ENCODE measurements at places on chromosomes 1 and 21.

GRCh38 chr1:240282061-240282830, 190.6 kb downstream of the FMN2 start:
- DNase-seq = no peak

GRCh38 chr1:22077728-22078127, 25.2 kb downstream of the CDC42 start:
- DNase-seq = no peak

DNA sequence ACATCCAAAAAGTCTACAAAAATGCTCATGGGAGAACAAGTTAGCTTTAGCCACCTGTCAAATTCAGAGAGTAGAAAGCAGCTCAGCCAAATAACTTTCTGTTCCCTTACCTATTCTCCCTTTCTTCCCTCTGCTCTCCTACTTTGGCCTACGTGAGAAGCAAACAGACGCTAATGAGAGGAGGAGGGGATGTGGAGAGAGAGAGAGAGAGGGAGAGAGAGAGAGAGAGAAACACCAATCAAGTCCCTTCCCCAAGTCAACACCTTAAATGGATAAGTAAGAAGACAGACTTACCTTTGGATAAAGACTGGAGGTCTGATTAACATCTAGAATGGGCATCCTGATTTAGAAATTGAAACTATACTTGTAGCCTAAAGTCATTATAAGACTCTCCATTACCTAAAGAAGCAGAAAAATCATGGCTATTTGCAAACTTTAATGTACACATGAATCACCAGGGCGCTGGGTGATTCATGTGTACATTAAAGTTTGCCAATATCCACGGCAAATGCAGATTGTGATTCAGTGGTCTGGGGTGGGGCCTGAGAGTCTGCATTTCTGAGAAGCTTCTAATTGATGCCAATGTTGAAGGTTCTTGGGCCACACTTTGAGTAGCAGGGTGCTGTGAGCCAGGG, 13.1 kb upstream of the DUSP12 start:
- DNase-seq = no peak

- no peak for DNase-seq
These were observed 17.7 kb upstream of the C8B start for GRCh38 chr1:56983484-56983883.

- no peak for DNase-seq
These were observed 439.2 kb downstream of the PTBP2 start for GRCh38 chr1:97160818-97161217.

Data from RCC 7860 (cell line).